Nephron progenitor cell (in vitro differentiated cells): ENCODE measurements at places on chromosomes 7 and 10.

- peaks cover 7% of the 10 kb centered on the region for H3K36me3 ChIP-seq
- H3K4me1 ChIP-seq, result peaks cover 13% of the 10 kb centered on the region
- peaks cover 6% of the 10 kb centered on the region for H3K27me3 ChIP-seq
- DNase-seq, result no peak
These were observed 7.4 kb upstream of the HBP1 start for GRCh38 chr7:107161415-107161814.

- no peak for DNase-seq
- no peak overlapping the region for H3K27ac ChIP-seq
- no peaks in the 10 kb centered on the region for H3K4me1 ChIP-seq
- no peaks in the 10 kb centered on the region for H3K27me3 ChIP-seq
- H3K4me3 ChIP-seq, result no peak overlapping the region
- H3K36me3 ChIP-seq, result peaks cover 9% of the 10 kb centered on the region
These were observed 92.2 kb downstream of the ZNF248 start for GRCh38 chr10:37765216-37765615.

DNA sequence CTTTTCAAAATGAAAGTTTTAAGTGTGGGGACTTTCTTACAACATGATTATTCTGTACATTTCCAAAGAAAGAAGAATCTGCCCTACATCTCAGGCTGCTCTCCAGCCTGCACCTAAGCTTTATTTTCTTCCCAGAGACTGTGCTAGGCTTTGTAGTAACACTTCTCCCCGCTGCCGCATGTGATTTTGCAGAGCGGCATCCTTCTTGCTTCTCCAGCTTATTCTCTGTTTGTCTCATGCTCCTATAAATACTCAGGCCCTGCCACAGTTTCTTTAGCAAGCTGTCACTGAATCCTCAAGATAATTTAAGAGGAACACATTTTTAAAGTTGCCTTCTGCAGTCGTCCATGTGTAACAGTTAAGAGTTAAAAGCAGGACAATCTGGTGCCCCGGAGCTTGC lies 53.5 kb downstream of the INSYN2A start:
- peaks cover 22% of the 10 kb centered on the region for H3K4me1 ChIP-seq
- peaks cover 10% of the 10 kb centered on the region for H3K36me3 ChIP-seq
- DNase-seq, result no peak
- H3K27me3 ChIP-seq, result peaks cover 3% of the 10 kb centered on the region
- H3K4me3 ChIP-seq, result no peak overlapping the region

DNA sequence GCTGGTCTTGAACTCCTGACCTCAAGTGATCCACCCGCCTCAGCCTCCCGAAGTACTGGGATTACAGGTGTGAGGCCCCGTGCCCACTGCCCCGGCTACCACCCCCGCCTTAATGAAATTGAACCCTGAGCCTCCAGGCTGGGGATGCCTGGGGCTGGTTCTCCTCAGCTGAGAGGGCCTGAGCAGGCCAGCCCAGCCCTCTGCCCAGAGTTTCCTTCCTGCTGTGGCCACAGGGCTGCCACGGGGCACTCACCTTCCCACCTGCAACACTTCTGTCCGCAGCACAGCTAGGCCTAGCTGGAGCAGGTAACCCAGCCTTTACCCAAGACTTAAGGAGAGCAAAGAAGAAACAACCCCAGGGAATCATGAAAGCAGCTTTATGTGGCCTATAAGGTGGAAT lies 78.1 kb upstream of the ANLN start:
- no peak for DNase-seq
- H3K27me3 ChIP-seq, result peaks cover 3% of the 10 kb centered on the region
- H3K4me1 ChIP-seq, result peaks cover 13% of the 10 kb centered on the region
- no peak overlapping the region for H3K27ac ChIP-seq
- no peak overlapping the region for H3K4me3 ChIP-seq
- no peaks in the 10 kb centered on the region for H3K36me3 ChIP-seq

DNA sequence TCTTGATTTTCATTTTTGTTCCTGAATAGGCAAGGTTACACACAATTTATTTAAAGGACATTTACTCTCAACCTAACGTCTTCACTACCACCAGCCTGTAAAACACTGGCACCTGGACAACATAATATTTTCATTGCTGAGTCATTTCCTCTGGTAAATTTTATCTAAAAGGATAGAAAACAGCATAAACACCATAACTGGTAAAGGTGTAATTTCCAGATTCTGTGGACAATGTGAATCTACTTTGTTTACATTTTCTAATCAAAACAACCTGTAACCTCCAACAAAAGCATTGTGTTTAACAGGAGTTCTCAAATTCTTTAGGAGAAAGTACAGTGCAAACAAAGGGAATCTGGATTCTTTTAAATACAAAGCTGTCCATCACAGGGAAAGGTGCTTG lies 472.0 kb upstream of the AKR1E2 start:
- H3K36me3 ChIP-seq, result no peaks in the 10 kb centered on the region
- peaks cover 43% of the 10 kb centered on the region for H3K4me1 ChIP-seq
- H3K27me3 ChIP-seq, result peaks cover 8% of the 10 kb centered on the region
- DNase-seq, result no peak

DNA sequence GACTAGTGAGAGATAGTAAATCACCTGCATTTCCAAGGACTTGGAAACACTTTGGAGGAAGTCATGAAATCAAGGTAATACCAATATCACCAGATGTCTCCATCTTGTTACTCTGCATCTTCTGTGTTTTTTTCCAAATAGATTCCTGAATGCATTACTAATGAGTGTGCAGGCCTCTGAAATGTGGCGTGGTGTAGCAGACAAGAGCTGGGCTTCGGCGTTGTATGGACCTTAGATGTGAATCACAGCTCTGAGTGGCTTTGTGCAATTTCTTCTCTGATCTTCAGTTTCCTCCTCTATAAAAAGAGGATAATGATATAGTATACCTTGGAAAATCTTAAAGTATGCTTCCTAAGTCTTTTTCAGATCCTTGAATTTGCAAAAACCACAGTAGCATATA lies 9.6 kb upstream of the MYPN start:
- DNase-seq, result no peak
- peaks cover 4% of the 10 kb centered on the region for H3K27me3 ChIP-seq
- no peaks in the 10 kb centered on the region for H3K36me3 ChIP-seq
- no peak overlapping the region for H3K4me3 ChIP-seq

- peaks cover 5% of the 10 kb centered on the region for H3K27me3 ChIP-seq
- H3K27ac ChIP-seq, result no peak overlapping the region
- no peak overlapping the region for H3K4me3 ChIP-seq
- peaks cover 14% of the 10 kb centered on the region for H3K4me1 ChIP-seq
- H3K36me3 ChIP-seq, result no peaks in the 10 kb centered on the region
- no peak for DNase-seq
These were observed 498.0 kb upstream of the CELF2 start for GRCh38 chr10:10519674-10520073.

GRCh38 chr7:491292-491957 lies 28.2 kb downstream of the PDGFA start:
- H3K36me3 ChIP-seq, result no peaks in the 10 kb centered on the region
- no peak overlapping the region for H3K27ac ChIP-seq
- H3K4me1 ChIP-seq, result peaks cover 30% of the 10 kb centered on the region

DNA sequence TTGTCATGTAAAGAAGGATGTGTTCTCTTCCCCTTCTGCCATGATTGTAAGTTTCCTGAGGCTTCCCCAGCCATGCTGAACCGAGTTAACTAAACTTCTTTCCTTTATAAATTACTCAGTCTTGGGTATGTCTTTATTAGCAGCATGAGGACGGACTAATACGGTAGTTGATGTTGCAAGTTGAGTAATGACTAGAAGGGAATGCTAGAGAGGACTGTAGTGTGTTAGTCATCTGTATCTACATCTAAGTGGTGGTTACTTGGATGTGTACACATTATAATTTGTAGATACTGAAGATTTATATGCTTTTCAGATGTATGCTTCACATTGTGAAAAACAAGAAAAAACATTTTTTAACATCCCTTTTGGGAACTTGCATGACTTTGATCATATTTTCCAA lies 244.6 kb downstream of the POLR1F start:
- H3K4me1 ChIP-seq, result no peaks in the 10 kb centered on the region
- DNase-seq, result no peak
- H3K4me3 ChIP-seq, result no peak overlapping the region
- H3K27ac ChIP-seq, result no peak overlapping the region
- H3K27me3 ChIP-seq, result no peaks in the 10 kb centered on the region

GRCh38 chr10:99850021-99850766 lies 67.8 kb downstream of the ABCC2 start:
- peaks cover 12% of the 10 kb centered on the region for H3K4me1 ChIP-seq
- H3K27me3 ChIP-seq, result peaks cover 7% of the 10 kb centered on the region
- no peaks in the 10 kb centered on the region for H3K36me3 ChIP-seq
- H3K4me3 ChIP-seq, result no peak overlapping the region
- DNase-seq, result no peak

DNA sequence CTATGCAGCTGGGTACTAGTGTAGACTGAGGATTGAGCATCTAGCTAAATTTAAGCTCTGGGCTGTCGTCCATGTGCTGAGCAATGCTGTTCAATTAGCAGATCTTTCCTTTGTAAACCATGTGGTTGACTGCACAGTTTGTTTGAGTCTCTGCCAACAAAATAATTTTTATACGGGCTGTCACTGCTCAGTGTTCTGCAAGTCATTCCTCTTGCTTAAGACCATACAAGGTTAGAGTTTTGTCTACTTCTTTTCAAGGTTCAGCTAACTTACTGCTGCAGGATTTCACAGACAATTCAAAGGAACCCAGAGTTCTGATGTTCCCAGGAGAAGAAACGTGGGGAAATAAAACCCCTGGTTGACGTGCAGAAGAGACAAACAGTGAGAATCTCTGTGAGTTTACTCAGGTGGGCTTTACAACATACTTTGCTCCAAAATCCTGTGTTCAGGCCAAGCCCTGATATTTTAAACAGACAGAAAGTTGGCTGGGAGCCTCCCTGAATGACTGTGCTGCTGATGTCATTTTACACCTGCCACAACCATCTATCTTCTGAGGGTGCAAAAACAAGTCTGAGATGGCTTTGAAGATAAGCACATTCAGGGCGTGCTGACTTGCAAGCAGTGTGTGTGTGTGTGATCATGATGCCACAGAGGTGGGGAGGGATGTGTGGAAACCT lies 177.1 kb upstream of the SVIL start:
- no peak overlapping the region for H3K4me3 ChIP-seq
- H3K27me3 ChIP-seq, result peaks cover 3% of the 10 kb centered on the region
- H3K36me3 ChIP-seq, result no peaks in the 10 kb centered on the region
- no peak overlapping the region for H3K27ac ChIP-seq
- peaks cover 33% of the 10 kb centered on the region for H3K4me1 ChIP-seq

DNA sequence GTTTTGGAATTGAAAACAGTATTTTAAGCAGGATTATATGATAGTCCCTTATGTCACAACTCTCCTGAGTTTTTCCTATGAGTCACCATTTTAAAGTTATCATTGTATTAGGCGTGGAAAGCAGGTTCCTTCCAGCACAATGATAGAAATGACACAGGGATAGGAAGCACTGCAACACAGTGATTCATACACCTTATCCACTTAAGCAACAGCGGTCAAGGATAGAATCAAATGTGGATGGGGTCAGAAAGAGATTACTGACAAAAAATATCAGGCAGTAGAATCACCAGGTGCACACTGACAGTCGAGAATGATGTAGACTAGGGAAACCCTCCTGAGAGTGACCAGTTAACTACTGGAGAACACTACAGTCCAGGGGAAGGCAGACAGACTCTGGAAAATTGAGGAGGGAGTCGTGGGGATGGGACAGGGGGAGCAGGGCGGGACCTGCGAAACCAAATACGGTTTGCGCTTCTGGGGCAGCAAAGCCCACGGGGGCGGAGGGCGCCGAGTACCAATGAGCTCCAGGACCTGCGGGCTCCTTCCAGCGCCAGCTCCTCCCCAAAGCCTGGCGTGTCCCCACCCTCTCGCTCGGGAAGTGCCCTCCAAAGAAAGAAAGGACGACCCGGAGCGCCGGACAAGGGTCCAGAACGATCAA lies 479 bp downstream of the PNPLA8 start:
- peak overlapping the region; percentile 95 for H3K4me3 ChIP-seq
- peaks cover 46% of the 10 kb centered on the region for H3K4me1 ChIP-seq
- no peaks in the 10 kb centered on the region for H3K27me3 ChIP-seq
- H3K36me3 ChIP-seq, result peaks cover 8% of the 10 kb centered on the region
- peak; percentile 79 for DNase-seq

DNA sequence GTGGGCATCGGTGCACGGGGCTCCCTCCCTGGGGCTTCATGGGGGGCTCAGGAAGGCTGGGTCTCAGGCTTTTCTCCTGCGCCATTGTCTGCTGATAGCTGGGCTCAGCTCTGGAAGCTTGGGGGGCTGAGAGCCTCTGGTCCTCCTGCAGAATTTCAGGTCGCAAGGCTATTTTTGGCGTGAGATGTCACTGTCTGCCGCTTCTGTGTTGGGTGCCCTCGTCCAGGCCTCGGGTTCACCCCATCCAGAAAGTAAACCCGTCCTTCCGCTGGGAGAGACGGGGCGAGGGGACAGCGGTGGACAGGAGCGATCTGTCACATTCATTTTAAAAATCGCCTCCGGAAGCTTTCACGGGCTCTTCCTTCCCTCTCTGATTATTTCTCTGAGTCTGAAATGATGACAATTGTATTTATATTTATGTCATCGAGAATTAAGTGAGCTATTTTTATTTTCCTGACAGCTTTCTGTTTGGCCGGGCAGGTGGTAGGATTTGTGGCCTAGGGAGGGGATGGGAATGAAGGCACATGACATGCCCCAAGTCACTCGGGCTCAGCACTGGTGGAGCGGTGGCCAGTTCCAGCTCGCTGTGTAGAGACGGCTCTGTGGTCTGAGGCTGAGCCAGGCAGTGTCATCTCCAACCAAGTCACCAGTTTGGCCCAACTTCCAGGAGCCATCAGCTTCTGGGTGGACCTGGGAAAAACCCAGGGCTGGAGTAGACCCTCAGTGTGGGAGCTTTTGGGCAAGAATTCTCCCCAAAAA lies 40.7 kb upstream of the AP5Z1 start:
- peaks cover 71% of the 10 kb centered on the region for H3K4me1 ChIP-seq
- peak overlapping the region; percentile 48 for H3K27ac ChIP-seq
- H3K27me3 ChIP-seq, result peaks cover 8% of the 10 kb centered on the region
- H3K36me3 ChIP-seq, result peaks cover 31% of the 10 kb centered on the region
- H3K4me3 ChIP-seq, result no peak overlapping the region

GRCh38 chr7:35501681-35502080 lies 193.3 kb downstream of the HERPUD2 start:
- H3K27ac ChIP-seq, result no peak overlapping the region
- DNase-seq, result no peak

DNA sequence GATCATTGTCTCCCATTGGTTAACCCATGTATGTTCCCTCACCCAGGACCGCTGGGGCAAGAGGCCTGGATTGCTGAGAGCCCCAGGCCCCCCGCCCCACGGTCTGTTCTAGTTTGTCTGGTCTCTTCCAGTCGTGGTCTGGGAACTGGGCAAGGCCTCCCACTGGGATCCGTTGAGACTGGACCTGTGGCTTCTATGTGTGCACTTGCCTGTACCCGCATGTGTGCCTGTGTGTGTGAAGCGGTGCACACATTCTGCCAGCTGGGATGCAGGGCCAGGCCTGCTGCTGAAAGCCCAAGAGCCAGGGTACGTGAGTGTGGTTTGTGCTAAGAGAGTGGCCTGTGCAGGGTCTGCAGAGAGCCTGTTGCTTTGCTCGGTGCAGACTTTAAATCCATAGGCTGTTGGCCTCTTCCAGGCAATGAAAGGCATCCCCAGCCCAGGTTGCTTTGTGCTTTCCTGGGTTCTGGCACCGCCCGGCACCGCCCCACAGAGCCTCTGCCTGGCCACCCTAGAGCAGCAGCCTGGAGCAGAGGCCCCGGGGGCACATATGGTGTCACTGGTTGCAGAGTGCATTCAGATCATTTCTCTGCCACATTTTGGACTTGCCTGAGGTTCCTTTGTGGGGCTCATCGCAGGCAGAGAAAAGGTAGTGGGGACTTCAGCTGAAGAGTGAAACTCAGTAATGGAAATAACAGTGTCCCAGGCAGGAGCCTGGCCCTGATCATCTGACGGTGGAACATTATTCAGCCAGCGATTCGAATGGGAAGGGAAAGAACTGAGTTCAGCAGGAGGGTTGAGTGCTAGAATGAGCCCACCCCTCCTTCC lies 215.5 kb downstream of the GLRX3 start:
- no peak for DNase-seq
- H3K27me3 ChIP-seq, result peaks cover 12% of the 10 kb centered on the region
- H3K36me3 ChIP-seq, result no peaks in the 10 kb centered on the region
- H3K4me1 ChIP-seq, result no peaks in the 10 kb centered on the region
- no peak overlapping the region for H3K27ac ChIP-seq
- no peak overlapping the region for H3K4me3 ChIP-seq
